ENCODE measurements at places on chromosomes 3 and 15.
A peak's percentile ranks its signal among the peaks of the same experiment; 100 is the strongest.

DNA sequence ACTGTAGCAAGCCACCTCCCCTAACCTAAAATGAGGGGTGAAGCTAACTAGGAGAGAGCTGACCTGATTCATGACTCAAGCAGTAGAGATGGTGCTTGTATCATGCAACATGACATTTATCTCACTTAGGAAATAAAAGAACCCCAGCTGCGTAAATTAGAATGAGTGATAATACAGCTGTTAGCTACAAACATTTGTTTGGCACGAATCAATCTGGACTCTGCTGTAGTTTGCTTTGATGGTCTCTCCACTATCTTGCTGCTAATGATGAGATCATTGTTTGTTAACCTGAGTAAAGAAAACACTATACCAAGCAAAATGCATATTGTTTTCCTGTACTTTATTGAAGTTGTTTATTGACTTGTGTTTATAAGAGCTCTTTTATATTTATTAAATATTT lies 92.6 kb downstream of the ALDH1A2 start:
- DNase-seq, result no peak

GRCh38 chr3:16803019-16803418 lies 81.7 kb upstream of the PLCL2 start:
- DNase-seq, result no peak

DNA sequence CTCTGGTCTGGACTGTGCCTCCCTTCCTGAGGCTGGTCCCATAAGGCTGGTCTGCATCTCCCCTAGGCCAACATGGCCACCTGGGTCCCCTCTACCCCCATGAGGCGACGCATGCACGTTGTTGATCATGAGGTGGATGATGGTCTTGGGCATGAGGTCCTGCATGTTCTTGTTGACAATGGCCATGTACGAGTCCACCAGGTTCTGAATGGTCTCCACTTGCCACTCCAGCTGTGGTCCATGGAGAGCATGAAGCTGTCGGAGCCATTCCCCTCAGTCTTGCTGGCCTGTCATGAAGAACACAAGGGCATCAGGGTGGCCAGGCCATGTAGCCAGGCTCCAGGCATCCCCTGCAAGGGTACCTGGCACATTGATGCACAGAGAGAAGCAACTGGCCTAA lies 27.1 kb upstream of the CSPG4 start:
- no peak for DNase-seq

DNA sequence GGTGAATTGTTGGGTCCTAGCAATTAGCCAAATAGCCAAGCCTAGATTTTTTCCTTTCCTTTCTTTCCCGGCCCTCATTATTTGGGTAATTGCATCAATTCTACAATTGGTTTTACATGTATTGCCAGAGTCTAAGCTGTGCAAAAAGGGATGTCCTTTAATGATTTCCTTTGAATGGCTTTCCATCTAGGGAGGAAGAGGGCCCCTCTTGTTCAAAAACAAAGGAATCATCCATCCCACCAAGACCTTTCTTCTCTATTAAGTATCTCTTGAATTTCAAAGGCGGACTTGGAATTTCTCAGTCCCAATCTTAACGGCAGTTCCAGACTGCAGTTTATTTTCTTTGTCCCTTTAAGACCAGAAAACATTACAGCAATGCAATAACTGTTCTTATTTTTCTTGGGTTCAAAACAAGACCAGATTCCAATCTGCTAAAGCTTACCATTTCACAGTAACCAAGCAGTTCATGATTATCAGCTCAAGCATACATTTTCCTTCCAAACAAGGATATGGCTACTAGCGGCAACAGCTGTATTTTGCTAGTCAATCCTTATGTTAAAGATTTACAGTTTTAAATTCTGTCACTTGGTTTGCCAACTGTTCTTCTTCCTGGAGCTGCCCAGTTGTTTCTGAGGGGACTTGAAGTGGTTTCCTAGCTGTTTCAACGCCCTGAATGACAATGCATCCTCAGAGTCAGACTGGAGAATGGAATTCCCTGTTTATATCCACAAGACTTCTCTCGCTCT lies 91.4 kb upstream of the LRIG1 start:
- DNase-seq, result no peak

DNA sequence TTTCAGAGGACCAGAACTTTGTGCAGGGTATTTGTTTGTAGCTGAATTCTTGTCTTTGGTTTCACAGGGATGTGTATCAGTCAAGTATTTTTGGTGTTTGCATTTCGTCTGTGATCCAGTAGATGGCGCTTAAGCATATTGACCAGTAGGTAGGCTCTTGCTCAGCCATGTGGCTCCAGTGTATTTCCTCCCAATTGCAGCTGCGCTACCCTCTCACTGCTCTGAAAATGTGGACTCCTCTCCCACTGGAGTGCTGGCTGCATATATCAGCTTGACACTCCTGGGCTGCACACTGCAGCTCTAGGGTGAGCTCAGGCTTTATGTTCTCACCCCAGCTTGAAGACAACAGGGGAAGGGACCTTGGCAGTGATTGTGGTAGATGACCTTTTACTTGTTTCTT lies 1264.3 kb upstream of the ALCAM start:
- no peak for DNase-seq

DNA sequence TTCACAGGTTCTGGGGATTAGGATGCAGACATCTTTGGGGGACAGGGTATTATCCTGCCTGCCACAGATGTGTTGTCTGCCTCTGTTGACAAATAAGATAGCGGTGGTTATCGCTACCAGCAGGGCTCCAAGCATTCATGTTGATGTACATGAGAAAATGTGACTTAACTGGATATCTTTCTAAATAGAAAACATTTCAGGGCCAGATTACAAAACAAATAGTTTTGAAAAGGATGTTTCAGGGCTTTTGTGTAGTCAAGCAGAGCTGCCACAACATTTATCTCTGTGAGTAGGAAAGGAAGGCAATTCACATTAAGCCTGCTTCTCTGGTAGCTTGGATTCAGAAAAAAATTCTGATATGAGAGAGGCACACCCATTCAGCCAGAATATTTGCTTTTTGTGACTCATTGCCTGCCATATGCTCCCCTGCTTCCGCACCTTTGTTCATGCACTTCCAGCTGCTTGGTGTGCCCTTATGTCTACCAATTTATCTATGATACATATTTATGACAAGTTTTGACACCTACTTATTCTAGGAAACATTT lies 22.8 kb downstream of the PLS1 start:
- DNase-seq, result no peak

DNA sequence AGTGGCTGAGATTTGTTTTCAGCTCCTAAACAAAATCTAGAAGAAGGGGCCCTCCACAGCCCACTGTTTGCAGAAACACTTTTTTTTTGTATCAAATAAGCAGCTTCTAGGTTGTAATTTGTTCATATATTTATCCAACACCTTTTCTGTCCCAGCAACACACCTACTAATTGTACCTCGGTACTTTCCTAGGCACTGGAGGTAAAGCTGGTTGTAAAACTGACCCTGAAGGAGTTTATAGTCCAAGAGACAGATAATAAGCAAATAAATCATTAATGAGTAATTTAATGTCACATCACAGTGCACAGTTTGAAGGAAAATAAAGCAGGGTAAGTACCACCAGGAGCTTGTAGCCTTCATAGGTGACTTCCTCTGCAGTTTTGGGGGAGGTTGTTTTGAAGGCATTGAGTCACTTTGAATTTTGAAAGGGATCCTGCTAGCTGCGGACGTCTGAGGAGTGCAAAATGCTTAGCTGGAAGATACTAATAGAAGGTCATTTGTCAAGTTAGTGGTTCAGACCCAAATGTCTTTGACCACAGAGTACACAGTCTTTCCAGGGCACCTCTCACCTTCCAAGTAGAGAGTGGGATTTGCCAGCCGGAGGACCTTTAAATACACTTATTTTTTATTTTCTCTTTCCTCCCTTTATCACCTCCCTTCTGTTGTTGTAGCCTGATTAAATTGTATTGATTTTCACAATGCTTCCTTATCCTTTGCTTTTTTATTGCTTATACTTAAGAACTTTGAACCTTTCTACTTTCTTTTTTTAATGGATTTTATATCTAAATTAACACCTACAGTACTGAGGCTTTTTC lies 53.8 kb downstream of the CMSS1 start:
- DNase-seq, result no peak

GRCh38 chr3:109532257-109533216 lies 195.2 kb upstream of the DPPA4 start:
- no peak for DNase-seq

GRCh38 chr3:87615506-87615905 lies 339.1 kb upstream of the POU1F1 start:
- DNase-seq, result no peak

DNA sequence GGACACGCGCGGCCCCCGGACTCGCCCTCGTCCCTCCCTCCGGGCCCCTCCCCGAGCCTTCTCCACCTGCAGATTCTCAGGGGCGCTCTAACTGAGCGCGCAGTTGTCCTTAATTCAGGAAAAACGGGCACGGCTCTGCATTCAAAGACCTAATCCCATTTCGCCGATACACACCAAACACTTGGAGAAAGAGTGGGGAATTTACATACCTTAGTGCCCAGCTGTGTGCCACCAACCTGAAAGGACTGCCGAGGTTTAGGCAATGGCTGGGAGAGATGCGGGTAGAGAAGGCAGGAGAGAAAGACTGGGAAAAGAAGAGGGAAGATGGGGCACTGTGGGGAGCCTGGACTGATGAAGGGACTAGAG lies 21.8 kb downstream of the IGDCC3 start:
- DNase-seq, result no peak

DNA sequence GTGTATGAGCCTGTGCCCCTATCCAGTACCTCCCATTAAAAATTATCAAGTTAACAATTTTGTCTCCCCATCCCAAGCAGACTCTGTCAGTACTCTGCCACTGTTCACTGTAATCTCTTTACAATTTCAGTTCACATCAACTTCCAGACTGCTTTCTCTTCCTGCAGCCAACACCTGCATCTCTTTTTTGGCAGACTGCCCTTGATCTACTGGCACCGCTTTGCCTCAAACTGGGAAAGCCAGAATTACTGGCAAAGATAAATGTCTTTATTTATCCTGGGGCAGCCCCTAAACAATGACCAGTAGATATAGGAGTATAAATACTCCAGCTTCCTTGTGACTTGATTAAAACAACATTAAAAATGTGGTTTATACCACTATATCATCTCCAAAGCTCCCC lies 494.1 kb downstream of the ZNF385D start:
- DNase-seq, result no peak

- no peak for DNase-seq
These were observed 59.2 kb downstream of the USP50 start for GRCh38 chr15:50487287-50487686.

- no peak for DNase-seq
These were observed 52.3 kb downstream of the CCNL1 start for GRCh38 chr3:157107644-157108133.

DNA sequence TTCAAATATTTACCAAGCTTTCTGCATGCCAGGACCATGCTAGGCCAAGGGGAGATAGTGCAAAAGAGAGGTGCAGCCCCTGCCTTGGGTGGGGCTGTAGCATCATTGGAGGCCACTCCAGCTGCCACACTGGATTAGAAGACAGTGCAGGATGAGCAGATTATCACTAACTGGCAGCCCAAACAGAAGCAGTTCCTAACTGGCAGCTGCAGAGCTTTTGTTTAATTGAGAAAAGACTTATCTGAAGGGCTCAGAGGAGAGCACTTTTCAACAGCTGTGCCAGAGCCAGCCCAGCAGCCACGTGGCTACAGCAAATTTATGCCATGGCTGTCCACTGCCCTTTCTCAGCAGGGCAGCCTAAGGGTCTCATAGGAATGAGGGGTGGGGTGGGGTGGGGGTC lies 13.5 kb upstream of the ACSBG1 start:
- DNase-seq, result no peak

DNA sequence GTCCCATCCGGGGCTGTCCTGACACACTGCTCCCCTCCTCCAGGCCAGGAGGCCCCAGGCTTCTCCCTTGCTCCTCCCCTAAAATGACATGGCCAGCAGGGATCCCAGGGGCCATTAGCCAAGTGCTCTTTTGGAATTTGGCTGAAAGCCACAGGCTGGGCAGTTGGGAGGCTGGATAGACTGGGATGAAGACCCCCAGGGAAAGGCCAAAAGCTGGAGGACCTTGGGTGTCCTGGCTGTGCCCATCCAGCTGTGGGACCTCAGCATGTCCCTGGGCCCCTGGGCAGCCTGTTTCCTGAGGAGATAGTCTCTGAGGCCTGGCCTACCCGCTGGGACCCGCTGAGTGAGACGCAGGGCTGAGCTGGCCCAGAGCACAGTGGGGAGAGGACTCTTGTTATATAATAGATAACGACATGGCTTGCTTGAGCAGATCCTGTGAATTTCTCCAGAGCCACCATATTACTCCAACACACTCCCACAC lies 5.7 kb upstream of the PDE8A start:
- DNase-seq, result no peak

- no peak for DNase-seq
These were observed 28.6 kb downstream of the TFDP2 start for GRCh38 chr3:142120707-142121106.

- no peak for DNase-seq
These were observed at the start of gene SLC22A14 for GRCh38 chr3:38281895-38282686. SLC22A14 (plus strand) TSS chr3:38282294; CDS start chr3:38306027, 23,733 bp downstream.

GRCh38 chr15:89360294-89360971 lies 25.8 kb upstream of the POLG start:
- no peak for DNase-seq

DNA sequence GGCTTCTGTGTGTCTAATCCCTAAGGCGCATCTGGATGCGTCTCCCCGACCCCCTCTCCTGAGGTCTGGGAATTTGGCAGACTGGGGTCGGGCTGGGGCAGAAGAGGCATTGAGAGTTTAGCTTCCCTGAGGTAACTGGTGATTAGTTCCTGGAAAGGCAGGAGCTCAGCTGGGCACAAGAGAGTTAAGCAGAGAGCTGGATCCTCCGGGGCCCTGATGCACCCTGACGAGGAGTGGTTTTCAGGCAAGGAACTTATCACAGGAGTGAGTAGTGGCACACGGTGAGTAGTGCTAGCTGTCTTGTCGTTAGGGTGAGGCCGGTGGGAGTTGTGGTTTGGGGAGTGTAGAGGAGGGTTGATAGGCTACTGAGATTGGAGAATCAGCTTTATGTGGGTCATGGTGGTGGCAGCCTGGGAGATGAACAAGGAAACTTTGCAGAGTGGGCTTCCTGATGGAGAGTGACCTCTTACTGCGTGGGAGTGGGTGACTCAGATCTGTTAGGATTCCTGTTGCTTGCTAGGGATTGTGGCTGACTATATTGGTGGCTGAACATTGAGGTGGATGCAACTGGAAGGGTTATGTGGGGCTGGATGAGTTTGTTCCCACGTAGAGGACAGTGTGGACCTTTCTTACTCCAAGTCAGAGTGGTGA lies 897 bp downstream of the RAD54L2 start:
- peak; percentile 6 for DNase-seq

All from stimulated activated CD8-positive, alpha-beta memory T cell treated with anti-CD3 and anti-CD28 coated beads, Interleukin-15, amount 100 ng/mL, for 24 hours (primary cell).